ENCODE measurements at places on chromosomes 16 and 17.

DNA sequence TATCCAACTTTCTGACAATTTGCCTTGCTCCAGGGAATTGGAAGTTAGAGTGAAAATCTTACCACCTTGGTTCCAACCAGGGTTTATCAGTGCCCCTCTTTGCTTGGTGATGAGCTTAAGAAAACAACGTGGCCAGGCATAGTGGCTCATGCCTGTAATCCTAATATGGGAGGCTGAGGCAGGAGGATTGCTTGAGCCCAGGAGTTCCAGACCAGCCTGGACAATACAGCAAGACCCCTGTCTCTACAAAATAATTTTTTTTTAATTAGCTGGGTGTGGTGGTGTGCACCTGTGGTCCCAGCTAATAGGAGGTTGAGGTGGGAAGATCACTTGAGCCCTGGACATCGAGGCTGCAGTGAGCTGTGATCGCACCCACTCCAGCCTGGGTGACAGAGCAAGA, 21.4 kb downstream of the SLC7A6 start:
- DNase-seq: no peak

GRCh38 chr17:39722965-39723848, 7.1 kb downstream of the MIEN1 start:
- no peak for DNase-seq

- DNase-seq: no peak
Measured at GRCh38 chr17:80633207-80633606, 88.6 kb downstream of the RPTOR start.

- DNase-seq: no peak
Measured at GRCh38 chr16:30829130-30830071, 42.4 kb upstream of the ZNF629 start.

DNA sequence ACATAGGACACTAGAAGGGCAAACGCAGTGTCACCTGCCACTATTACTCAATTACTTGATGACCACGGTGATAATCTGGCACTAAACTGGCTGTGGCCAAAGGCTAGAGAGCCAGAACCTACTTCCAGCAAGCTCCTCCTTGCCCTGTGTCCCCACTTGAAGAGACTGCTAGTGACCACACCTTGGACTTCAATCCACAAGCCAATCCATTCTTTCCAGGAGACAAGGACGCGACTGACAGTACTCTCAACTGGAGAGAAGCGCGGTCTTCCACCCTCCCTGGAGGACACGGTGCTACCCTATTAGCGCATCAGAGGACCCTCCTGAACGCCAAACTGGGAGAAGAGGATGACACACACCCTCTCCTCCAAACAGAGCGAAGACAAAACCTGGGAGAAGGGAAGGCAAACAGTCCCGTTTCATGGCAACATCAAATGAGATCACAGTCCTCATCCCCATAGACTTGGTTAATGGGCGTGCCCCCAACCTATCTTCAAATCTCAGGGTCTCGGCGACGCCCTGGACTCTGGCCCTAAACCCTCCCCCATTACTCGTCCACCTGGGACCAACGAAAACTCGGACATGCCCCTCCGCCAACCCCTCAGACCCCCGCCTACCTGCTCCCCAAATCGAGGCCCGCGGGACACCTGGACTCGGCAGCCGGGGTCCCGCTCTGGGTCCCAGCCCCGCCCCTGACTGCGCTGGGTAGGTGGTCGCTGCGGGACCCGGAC, 508 bp downstream of the FLCN start:
- DNase-seq: no peak

- DNase-seq: no peak
Measured at GRCh38 chr17:81095383-81095762, 60.4 kb downstream of the BAIAP2 start.

DNA sequence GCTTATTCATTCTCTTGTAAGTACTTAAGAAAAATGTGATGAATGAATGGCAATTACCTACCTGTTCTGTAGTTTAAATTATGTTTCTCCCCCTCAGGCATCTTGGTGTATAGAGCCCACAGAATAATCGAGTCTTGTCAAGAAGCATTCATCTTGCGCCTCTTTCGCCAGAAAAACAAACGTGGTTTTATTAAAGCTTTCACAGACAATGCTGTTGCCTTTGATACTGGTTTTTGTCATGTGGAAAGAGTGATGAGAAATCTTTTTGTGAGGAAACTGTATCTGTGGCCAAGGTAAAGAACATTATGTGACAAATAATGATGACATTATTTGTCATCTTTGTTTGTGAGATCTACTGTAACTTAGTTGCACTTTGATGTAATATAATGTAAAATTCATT, 6.5 kb downstream of the ERCC4 start:
- DNase-seq: no peak

- no peak for DNase-seq
Measured at GRCh38 chr17:16251043-16251442, 34.0 kb downstream of the PIGL start.

GRCh38 chr17:48477221-48477620, 47.2 kb upstream of the SKAP1 start:
- no peak for DNase-seq

DNA sequence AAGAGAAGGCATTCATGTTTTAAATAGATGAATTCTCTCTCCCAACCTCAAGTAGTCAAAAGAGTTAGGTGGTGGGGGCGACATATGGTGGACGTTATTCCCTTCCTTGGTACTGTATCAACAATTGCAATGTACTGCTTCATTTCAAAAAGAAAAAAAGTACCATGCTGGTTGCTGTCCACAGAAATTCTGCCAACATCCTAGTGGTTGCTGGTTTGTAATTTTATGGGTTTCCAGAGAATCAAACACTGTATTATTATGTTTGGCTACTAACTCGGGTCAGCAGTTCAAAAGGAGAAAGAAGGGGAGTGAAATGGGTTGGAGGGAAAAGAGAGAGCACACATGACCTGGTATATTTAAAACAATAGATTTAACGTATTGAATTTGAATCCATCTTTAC, 61.1 kb upstream of the KCNJ16 start:
- DNase-seq: no peak

GRCh38 chr17:54967621-54968261, 713 bp downstream of the COX11 start:
- no peak for DNase-seq

DNA sequence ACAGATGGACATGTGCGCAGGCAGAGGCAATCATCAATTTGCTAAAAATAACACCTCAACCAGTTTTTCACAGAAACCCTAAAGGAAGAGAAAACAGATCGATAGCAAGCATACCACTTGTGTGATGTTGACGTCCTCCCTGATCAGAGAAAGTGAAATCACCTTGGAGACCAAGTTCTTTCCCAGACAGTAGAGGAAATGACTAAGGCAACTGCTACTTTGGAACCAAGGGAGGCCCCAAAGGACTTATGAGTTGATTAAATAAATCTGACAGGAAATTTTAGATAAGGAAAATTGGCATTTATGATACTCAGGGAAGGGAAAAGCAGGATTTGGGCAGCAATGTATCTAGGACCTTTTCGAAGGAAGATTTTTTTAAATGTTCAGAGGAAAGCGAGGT, 267.1 kb upstream of the ASIC2 start:
- DNase-seq: no peak

GRCh38 chr17:44122816-44123355, 555 bp downstream of the HDAC5 start:
- DNase-seq: no peak

DNA sequence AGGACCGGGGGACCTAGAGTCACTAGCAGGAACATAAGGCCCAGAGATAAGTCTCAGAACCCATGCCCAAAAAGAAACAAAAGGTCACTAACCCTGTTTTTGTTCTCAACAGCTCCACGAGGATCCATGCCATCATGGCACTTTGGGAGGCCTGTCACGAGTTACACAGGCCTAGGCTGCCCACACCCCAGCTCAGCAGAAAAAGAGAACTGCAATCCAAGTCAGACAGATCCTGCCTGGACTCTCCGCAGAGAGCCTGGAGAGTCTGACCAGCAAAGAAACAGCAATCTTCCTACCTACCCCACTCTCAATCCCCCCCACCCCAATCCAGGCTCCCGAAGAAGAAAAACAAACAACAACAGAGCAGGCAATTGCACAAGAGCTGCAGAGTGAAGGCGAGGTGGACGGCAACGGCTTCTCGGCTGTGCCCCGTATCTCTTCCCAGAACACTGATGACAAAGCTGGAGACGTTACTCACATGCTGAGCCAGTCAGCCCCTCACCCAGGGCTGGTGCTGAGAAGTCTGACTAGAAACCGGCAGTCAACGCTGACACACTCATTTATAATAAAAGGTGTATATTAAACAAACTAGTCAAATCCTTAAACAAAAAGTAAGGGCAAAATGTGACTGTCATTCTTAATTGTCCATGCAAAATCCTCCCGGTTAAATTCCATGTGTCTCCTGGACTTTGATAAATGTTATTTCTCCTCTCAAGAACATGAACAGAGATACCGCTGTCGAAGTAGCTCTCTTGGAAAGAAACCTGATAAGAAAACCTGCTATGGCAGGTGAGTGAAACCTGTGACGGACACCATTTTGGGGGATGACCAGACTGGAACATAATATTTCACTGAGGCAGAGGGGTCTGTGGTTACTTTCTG, 89.3 kb downstream of the SMG6 start:
- DNase-seq: no peak

GRCh38 chr16:79519448-79519847, 81.1 kb downstream of the MAF start:
- DNase-seq: no peak

DNA sequence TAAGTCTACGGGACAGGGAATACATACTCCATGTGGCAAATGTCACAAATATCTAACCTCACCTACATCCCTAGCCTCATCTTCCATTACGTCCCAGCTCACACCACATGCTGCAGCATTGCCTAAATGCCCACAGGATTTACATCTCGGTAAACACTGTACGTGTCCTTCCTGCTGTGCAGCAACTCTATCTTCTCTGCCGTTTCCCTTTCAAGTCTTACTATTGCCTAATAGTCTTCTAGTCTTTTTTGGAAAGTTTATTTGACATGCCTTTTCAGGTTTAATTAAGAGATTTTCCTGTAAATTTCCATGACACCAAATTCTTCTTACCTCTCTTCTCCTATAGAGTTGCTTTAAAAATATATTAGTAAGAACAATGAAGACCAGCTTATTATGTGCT, 120.5 kb downstream of the HS3ST4 start:
- no peak for DNase-seq

GRCh38 chr16:64094181-64094965, 1027.5 kb downstream of the CDH11 start:
- no peak for DNase-seq

DNA sequence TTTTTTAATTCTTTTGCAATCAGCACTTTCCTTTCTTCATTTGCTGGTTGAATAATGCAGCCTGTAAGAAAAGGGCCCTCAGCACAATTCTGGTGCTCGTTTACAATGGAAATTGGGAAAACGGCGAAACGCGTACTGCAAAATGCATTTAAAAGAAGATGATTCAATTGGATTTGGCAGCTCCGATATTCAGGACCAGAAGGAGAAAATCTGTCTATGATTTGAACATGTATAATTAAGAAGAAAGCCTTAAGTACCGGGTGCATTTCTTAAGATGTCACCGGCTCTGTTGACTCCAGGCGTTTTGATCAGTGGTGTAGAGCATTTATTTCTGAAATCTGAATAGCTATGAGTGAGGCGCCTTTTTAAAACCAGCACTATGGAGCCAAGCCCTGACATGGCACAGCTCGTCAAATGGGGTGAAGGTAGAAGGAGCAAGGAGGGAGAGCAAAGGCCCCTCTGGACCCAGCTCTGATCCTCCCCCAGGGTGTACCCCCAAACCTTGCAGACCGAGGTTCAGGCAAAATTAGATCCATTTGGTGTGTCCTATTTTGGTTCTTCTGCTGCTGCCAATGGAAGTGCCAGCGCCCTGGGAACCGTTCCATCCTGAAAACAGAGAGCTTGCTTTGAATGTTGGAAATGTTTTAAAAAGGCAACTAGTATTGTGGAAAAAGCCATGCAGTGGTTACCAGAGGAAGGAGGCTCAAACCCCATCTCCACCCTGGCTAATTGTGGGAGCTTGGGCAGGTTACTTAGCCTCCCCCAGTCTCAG, 161.4 kb upstream of the RPL38 start:
- no peak for DNase-seq

- no peak for DNase-seq
Measured at GRCh38 chr16:31400191-31400590, 7.1 kb downstream of the ITGAD start.

DNA sequence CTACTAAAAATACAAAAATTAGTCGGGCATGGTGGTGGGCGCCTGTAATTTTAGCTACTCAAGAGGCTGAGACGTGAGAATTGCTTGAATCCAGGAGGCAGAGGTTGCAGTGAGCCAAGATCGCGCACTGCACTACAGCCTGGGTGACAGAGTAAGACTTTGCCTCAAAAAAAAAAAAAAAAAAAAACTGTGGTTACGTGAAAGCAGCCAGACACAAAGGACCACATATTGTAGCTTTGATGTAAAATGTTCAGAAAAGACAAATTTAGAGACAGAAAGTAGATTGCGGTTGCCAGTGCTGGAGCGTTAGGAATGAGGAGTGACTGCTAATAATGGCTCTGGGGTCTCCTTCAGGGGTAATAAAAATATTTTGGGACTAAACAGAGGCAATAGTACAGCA, 4.0 kb upstream of the MEAK7 start:
- no peak for DNase-seq

- no peak for DNase-seq
Measured at GRCh38 chr16:84563786-84564420, 54.0 kb downstream of the COTL1 start.

DNA sequence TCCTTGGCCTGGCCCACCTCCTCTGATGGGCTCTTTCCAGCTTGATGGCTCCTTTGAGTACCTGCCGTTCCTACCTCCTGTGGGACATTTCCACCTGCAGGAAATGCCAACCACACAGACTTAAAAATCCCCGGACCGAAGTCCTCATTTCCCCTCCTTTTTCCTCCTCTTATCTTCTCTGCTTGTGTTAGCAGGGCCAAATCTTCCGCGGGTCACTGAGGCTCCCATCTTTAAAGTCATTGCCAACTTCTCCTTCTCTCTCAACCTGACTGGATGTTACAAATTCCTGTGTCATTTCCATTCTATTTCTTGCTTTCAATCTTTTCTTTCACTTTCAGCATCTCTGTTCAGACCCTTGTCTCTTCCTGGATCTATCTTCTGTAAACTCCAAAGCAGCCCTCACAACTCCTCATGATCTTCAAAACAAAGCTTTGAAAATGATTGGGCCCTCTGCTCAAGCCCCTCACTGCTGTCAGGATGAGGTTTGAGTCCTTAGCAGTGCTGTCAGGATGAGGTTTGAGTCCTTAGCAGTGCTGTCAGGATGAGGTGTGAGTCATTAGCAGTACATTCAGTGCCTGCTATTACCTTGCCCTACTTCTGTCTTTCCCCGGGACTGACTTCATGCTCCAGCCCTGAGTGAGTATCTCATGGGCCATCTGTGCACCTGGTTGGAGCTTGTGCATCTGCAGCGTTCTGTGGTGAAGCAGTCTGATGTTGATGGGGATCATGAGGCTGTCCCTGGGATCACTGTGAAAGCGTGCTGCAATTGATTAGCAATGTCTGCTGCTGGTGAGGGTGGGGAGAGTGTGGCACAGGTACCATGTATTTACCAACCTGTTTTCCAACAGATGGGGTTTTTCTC, 100.1 kb downstream of the IRF8 start:
- DNase-seq: no peak
